ENCODE measurements at places on chromosomes 2 and 18.

GRCh38 chr18:59987102-59987501 lies 87.3 kb downstream of the PMAIP1 start:
- DNase-seq: no peak

GRCh38 chr18:48215876-48216638 lies 193.1 kb downstream of the ZBTB7C start:
- no peak for DNase-seq

GRCh38 chr2:216569765-216570164 lies 63.5 kb upstream of the IGFBP2 start:
- DNase-seq: no peak

GRCh38 chr2:102106133-102106556 lies 36.4 kb upstream of the IL1R1 start:
- no peak for DNase-seq

DNA sequence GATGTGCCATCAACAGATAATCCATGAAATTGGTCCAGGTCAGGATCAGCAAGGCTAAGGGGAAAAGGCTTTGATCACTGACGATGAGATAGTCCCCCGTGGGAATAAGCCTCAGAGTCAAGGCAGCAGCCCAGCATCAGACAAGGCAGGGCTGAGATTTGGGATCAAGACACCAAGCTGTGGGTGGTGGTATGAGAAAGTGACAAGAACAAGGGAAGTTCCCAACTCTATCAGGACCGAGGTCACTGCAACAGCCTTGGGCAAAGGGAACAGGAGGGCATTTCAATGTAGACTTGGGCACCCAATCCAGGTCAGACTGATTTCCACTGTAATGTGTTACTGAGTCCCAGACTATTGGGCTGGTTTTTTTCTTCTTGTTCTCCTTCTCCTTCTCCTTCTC lies 18.7 kb downstream of the PLEK start:
- no peak for DNase-seq

- no peak for DNase-seq
Measured at GRCh38 chr2:62265106-62265505, 69.2 kb downstream of the B3GNT2 start.

GRCh38 chr2:209401788-209402187 lies 22.1 kb upstream of the MAP2 start:
- no peak for DNase-seq

GRCh38 chr18:78244779-78245178 lies 734.8 kb upstream of the SALL3 start:
- no peak for DNase-seq

DNA sequence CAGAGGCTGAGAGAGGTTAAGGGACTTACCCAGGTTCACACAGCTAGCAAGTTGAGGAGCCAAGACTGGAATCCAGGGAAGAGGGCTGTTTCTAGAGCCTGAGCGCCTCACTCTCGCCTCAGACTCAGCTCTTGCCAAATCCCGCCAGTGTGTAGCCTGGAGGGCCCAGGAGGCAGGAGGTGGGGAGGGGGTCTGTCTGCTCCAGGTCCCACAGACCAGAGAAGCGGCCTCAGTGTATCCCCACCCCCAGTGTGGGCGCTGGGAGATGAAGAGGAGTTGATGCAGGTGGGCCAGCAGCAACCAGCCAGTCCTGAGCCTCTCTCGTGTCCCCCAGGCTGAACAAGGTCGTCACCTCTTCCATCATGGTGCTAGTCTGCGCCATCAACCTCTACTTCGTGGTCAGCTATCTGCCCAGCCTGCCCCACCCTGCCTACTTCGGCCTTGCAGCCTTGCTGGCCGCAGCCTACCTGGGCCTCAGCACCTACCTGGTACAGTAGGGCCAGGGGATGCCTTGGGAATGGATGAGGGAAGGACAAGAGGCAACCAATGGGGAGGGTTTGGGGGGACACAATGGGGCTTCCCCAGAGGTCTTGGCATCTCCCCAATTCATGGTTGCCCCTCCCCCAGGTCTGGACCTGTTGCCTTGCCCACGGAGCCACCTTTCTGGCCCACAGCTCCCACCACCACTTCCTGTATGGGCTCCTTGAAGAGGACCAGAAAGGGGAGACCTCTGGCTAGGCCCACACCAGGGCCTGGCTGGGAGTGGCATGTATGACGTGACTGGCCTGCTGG lies 5.2 kb upstream of the CTDSP1 start:
- DNase-seq: no peak

- no peak for DNase-seq
Measured at GRCh38 chr2:224319750-224320149, 82.2 kb downstream of the FAM124B start.

GRCh38 chr2:240998995-240999791 lies 775 bp downstream of the SNED1 start:
- DNase-seq: no peak

- DNase-seq: no peak
Measured at GRCh38 chr2:239760596-239760995, 264.5 kb downstream of the NDUFA10 start.

DNA sequence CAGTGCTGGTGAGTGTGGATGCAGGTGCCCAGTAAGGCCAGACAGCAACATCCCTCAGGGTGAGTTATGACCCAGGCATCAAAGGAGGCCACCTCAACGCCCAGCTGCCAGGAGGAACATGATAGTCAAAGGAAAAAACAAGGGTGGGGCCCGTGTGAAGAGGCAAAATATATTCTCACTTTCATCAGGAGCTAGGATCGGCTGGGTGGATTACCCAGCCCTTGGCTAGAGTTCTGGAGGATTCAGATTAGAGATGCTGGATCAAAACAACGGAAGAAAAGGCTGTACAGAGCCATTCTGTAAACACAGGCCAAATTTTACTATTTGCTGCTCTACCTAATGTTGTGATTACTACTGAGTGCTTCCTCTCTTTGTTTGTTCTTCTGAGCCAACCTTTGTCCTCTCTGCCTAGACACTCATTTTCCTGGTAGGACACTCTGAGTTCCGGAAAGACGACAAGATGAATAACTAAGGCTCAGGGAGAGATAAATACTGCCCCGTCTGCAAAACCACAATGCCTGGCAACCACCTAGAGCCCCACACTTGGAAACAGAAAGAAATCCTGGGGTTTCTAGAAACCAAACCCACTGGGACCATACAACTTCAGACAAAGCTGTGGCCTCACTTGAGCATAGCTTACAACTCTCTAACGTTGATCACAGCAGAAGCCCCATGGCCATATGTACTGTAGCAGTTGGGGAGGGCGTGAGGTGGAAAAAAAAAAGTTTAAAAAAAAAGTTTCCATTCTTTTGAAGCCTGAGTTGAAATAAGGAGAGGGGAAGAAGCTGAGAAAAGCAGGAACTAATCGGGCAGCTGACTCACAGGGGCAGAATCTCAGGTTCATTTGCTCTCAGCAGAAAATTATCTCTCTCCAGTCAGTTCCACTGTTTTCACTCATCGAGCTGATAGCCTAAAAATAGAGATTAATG lies 17.8 kb upstream of the PMAIP1 start:
- DNase-seq: no peak

Measured in activated T-helper 1 cell treated with Interleukin-2 at 50 U/mL for 16 hours (primary cell).